ENCODE measurements at places on chromosomes 11 and 22.

- DNase-seq: peak; percentile 44
Observed at GRCh38 chr22:38724926-38725571, 19.3 kb downstream of the GTPBP1 start.

DNA sequence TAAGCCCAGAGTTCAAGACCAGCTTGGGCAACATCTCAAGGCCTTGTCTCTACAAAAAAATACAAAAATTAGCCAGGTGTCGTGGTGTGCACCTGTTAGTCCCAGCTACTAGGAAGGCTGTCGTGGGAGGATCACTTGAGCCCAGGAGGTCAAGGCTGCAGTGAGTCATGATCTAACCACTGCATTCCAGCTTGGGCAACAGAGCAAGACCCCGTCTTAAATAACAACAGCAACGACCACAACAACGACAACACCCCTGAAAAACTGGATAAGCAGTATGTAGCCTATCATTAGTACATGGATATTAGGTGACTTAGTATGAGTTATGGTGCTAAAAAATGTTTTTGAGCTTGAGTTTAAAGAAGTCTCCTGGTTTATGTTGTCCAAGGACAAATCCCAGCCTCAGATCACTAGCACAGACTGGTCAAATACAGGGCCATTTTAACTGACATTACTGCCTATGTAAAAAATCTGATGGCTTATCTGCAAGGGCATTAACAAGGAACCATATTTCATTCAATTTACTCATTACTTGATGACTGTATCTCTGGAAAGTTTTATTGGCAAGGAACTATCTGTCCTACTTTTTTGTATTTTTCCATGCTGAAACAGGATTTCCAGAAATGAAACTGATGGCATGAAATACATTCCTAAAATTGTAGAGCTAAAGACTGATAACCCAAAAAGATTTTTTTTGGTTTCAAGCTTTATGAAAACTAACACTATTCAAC, 23.4 kb downstream of the C2CD3 start:
- no peak for DNase-seq

- no peak for DNase-seq
Observed at GRCh38 chr11:4890279-4890678, 8.6 kb downstream of the OR51T1 start.

DNA sequence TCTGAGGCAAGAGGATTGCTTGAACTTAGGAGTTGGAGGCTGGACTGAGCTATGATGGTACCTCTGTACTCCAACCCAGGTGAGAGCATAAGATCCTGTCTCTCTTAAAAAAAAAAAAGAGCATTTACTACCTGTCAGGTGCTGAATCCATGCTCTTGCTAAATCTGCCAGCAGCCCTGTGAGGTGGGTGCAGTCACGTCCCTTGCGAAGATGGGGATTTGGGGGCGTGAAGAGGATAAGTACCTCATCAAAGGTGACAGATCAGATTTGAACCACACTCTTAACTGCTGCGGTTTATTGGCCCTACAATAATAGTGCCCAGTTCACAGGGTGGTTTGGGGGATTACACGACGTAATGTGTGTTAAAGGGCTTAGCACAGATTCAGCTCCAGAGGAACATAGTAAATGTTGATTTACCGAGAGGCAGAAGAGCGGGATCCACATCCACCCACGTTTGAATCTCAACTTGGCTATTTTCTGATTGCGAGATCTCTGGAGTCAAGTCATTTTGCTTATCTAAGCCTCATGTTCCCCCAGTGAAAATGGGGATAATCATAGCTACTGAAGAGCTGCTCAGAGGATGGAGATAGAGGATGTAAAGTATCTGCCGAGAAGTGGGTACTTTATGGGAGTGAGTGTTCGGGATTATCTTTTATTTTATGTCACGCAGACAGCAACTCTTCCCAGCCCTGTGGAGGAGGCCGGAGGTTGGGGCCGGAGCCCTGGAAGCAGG, 28.1 kb upstream of the LRRC10B start:
- DNase-seq: no peak

DNA sequence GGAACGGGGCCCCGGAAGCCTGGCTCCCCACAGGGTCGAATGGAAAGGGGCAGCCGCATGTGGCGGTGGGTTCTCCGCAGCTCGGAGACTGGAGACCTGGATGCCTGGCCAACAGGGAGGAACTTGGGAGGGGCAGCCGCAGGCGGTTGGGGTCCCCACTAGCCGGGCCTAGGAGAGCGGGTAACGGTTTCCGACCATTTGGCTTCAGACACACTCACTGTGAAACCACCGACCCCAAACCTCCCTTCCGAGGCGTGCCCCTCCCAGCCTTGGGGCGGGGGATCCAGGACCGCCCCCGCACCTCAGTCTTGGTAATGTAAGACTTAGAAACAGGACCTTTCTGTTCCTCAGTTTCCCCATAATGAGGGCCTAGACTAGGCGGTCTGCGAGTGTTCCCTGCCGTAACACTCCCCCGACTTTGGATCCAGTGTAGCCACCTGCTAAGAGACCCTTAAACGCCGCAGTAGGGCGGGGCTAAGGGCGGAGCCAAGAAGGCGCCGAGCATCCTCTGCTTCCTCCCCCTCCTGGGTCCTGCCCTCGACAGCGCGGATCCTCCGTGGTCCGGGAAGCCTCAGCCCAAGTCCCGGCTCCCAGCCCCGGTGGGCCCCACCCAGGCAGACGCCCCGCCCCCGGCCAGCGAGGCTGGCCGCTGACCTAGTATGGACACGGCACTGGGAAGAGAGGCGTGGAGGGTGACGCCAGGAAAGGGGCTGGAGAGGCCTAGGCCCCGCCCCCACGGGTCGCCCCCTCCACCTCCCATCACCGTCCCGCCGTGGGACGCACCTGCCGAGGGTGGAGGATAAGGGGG, 1.8 kb upstream of the RASGRP2 start:
- peak; percentile 86 for DNase-seq
